ENCODE measurements at places on chromosomes 6 and 20. TPM values are rescaled to one million over a fixed set of nuclear protein-coding genes. Genes with fewer than 3 reads are reported as not detected.

DNA sequence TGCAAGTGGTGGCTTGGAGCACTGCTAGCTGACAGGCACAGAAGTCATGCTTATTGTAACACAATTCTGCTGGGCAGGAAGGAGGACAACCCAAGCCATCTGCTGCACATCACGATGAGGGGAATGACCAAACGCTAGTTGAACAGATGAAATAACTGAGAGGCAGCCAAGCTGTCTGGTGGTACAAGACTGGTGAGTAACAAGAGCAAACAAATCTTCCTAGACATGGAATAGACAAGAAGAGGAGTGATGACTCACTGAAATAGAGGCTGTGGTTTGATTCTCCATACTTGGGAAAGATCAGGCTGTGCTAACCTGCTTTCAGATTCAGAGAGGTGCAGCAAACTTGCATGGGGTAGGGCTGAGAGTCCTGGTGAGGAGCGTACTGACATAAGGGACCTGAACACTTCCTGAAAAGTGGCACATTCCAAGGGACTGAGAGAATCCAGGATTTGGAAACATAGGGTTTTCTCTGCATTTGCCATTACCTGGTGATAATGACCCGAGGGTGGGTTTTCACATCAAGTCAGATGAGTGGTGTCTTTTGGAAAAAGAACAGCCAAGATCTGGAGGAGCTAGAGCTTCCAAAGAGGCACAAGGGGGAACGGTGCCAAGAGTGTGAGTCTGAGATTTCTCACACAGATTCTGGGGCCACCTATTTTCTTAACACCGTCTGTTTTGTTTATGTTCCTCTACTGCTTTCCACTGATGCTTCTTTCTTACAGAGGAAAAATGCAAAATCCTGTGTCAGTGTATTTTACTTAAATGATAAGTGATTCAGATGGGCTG is 60.0 kb downstream of the PRL start:
- no peak for DNase-seq

- no peak for DNase-seq
These were observed 101.8 kb upstream of the COL21A1 start for GRCh38 chr6:56349194-56349593.

GRCh38 chr6:15483060-15483459 is 179.8 kb downstream of the DTNBP1 start:
- no peak for DNase-seq

- DNase-seq = no peak
These were observed 10.8 kb upstream of the POU3F2 start for GRCh38 chr6:98823428-98824161.

- no peak for DNase-seq
These were observed at the start of gene RFX6 for GRCh38 chr6:116876635-116877611. Gene RFX6 (plus strand): TSS chr6:116877242. CDS start chr6:116877276, 34 bp downstream.

DNA sequence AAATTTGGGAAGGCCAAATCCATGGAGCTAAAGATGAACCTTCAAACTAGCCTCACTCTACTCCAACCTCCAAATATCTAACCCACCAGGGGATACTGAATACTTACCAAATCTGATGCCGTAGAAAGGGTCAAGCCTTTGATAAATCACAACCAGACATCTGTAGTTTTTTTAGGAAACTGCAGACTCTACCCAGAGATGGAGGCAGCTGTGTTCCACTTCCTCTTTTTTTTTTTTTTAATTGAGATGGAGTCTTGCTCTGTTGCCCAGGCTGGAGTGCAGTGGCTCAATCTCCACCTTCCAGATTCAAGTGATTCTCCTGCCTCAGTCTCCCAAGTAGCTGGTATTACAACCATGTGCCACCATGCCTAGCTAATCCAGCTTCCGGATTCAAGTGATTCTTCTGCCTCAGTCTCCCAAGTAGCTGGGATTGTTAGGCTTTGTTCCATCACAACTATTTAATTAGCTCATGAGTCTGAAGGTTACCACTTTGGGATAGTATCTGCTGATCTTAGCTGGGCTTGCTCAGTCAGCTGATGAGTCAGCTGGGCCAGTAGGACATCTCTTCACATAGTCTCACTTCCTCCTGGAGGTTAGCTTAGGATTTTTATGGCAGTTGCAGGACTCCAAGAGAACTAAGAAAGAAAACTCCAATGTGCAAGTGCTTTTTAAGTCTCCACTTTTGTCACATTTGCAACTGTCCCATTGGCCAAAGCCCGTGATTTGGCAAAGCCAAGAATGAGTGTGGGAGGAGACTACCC is 13.3 kb downstream of the FRK start:
- no peak for DNase-seq

GRCh38 chr6:133787859-133788505 is 100.9 kb upstream of the TCF21 start:
- no peak for DNase-seq

- DNase-seq = no peak
These were observed 193.9 kb upstream of the KCNG1 start for GRCh38 chr20:51216850-51217249.

DNA sequence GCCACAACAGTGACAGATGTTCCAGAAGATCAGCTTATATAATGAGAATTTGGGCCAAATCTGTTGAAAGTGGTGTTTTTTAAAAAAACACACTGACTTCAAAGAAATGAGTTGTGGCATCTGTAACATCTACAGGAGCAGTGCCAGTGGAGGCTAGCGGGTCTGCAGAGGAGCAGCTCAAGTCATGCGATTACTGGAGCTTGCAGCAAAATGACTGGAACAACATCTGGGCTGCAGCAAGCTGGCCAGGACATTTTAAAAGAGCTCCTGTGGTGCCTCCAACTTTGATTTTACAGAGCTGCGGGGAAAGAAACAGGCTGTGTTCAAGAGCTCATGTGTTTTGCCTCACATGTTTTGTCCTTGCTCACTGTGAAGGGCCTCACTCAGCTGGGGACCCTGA is 57.2 kb downstream of the TBX18 start:
- no peak for DNase-seq

GRCh38 chr6:99348288-99349170 is 945 bp downstream of the FAXC start:
- DNase-seq = peak; percentile 69

- DNase-seq = no peak
These were observed 942 bp downstream of the ACAT2 start for GRCh38 chr6:159762681-159763293.

- no peak for DNase-seq
These were observed 56.7 kb downstream of the ATXN1 start for GRCh38 chr6:16704401-16705045.

- DNase-seq = no peak
These were observed 80.3 kb downstream of the BACH2 start for GRCh38 chr6:90216072-90216977.

GRCh38 chr6:16450821-16451220 is 212.4 kb downstream of the GMPR start:
- no peak for DNase-seq

The GATA5 gene
- total RNA-seq = 0.18 TPM

The SCRT2 gene
- not detected for total RNA-seq

The RRAGD gene
- total RNA-seq = 18.4 TPM

The HLA-DOA gene
- 1.4 TPM for total RNA-seq

The HSPA12B gene
- not detected for total RNA-seq

The MICB gene
- 15.0 TPM for total RNA-seq

All from G401 (cell line).